LHCN-M2 (cell line): ENCODE measurements at places on chromosomes 4 and X. TPM values are rescaled to one million over a fixed set of nuclear protein-coding genes. Genes with fewer than 3 reads are reported as not detected.

Gene ARAF
- total RNA-seq: 28.0 and 34.0 TPM in 2 replicates

GRCh38 chr4:68654946-68655721, 15.3 kb downstream of the UGT2B15 start:
- no peak for DNase-seq

- no peak for DNase-seq
Observed at GRCh38 chr4:52366191-52366590, 292.9 kb downstream of the USP46 start.

- DNase-seq: no peak
Observed at GRCh38 chr4:183130328-183131155, 31.5 kb downstream of the WWC2 start.

Gene IBSP
- total RNA-seq: not detected in 2 replicates

Gene S100P
- total RNA-seq: not detected in 2 replicates

DNA sequence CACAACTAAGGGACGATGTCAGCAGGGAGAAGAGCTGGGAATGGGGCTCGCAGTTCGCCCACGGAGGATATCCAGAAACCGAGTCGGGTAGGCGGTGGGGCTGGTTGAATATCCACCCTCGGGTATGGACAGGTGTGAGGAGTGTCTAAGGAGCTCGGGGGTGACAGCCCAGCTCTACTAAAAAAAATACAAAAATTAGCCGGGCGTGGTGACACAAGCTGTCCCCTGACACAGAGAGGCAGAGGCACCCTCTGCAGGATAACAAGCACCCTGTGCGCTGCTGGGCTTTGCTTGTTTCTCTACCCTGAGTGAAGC, 12.2 kb upstream of the ASMTL start:
- DNase-seq: no peak

DNA sequence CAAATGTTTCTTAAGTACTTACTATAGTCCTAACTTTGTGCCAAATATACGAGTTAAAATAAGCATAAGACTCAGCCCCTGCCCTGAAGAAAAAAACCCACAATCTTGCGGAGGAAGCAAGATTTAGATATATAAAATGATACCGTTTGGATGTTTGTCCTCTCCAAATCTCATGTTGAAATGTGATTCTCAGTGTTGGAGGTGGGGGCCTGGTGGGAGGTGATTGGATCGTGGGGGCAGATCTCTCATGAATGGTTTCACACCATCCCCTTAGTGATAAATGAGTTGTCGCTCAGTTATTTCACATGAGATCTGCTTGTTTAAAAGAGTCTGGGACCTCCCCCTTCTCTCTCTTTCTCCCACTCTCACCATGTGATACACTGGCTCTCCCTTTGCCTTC, 28.7 kb downstream of the EFHC2 start:
- no peak for DNase-seq

DNA sequence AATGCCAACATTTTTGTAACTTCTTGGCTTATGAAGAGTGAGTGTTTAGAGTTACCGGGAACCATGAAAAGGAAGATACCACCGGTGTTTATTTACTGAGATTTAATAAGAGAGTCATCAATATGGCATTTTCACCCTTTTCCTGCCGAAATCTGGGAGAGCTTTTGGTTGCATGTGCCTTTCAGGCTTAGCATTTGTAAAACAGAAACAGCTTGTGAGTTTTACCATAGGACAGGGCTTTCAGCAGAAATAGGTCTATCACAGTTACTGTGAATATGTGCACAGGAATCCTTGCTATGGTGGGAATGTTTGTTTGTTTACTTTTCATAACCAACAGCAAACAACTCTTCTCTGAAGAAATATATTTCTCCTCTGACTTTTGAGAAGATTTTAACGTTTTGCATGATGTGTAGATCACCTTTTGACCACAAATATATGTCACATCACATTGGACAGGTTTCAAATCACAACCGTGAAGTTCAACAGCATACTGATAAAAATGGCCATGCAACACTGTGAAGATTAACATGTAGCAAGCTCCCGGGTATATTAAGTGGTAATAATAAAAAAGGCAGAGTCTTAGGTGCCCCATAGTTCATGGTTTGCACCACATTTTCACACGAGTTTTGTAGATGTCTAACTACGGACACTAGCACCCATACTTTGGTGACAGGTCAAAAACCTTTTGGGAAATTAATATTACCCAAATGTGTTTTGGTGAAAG, 21.3 kb downstream of the ARHGAP24 start:
- DNase-seq: peak; percentile 77

Gene MAGEB17
- total RNA-seq: 0.13 TPM in 1 of 2 replicates, not detected in the other

DNA sequence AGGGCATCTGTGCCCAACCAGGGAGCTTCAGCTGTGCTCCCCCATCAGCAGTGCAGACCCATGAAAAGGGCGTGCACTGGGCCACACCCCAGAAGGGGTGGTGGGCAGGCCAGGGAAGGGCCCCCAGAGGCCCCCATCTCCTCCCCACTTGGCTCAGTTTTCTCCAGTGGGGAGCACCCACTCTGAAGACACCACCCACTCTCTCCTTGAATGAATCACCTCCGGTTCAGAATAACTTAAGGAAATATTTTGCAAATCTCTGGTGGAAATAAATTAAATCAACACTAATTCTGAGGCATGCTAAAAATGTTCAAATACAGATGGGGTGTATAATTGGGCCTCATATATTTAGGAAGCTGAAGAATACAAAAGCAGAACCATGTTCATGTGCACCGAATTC, 41.3 kb upstream of the PPP2R2C start:
- DNase-seq: no peak

DNA sequence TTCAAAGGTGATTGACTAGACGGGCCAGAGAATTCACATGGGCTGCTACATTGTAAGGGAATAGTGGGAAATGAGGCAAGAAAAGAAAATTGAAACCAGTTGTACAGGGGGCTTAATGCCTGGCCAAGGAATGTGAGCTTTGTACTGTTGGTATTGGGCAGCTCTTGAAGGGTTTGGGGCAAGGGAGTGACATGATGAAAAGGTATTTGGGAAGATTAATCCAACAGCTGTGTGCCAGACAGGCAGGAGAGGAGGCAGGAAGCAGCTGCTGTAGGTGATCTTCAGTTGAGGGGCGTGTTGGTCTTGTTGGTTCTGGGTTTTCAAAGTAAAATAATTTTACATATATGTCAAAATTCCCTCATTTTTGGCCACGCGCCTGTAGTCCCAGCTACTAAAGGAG, 384.5 kb upstream of the TENM3 start:
- peak; percentile 73 for DNase-seq

Gene TMSB15C
- 3.2 and 4.7 TPM in 2 replicates for total RNA-seq

- DNase-seq: no peak
Observed at GRCh38 chrX:48451708-48452107, 18.4 kb downstream of the SLC38A5 start.

DNA sequence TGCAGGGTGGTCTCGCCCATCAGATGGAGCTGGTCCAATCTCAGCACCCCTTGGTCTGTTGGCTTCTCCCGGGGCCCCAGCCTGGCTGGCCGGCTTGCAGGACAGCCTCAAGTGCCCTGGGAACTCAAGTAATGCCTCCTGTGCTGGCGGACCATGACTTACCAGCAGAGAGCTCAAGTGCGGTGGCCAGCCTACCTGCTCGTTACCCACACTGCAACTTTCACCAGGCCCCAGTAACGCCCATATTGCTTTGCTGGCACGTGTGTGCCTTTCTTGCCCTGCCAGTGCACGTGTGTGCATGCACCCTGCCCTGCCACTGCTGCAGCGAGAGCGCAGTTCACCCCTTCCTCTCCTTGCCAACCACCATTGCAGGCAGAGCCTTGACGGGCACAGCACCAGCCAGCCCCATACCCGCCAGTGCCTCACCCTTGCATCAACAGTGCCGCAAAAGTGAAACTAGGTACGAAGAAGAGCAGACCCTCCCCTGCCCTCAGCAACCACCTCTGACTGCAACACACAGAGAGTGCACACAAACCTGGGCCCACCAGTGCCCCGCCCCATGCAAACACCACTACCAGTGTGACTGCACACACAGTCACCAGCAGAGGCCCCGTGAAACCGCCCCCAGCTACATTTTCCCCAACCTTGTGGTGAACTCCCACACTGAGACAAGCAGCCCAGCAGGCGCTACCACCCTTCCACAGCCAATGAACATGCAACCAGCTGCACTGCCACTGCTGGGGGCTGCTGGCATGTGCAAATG, 88.9 kb upstream of the POU3F4 start:
- no peak for DNase-seq

Gene RAB39B
- total RNA-seq: 0.06 and 0.19 TPM in 2 replicates

DNA sequence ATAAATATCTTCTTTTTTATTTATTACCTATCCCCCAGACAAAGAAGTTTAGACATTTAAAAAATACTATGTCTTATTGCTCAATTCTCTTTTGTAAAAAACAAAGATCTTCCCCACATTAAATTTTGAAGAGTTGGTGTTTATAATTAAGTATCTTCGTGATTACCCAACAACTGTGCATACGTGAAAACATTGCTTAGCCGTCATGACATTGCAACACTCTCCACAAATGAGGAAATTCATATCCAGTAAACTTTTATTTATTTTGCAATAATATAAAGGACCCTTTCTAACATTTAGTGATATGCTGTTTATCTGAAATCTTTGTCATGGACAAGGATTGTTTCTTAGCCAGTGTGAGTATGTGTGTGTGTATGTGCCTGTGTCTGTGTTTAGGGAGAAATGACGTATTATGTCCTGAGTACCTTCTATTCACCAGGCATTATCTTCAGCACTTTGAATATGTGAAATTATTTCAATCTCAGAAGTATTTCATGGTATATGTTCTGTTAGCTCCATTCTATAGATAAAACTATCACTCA, 26.1 kb upstream of the EREG start:
- no peak for DNase-seq

GRCh38 chrX:19611636-19612376, 96.5 kb upstream of the MAP3K15 start:
- no peak for DNase-seq

- DNase-seq: no peak
Observed at GRCh38 chrX:56462389-56462788, 101.0 kb upstream of the UBQLN2 start.

DNA sequence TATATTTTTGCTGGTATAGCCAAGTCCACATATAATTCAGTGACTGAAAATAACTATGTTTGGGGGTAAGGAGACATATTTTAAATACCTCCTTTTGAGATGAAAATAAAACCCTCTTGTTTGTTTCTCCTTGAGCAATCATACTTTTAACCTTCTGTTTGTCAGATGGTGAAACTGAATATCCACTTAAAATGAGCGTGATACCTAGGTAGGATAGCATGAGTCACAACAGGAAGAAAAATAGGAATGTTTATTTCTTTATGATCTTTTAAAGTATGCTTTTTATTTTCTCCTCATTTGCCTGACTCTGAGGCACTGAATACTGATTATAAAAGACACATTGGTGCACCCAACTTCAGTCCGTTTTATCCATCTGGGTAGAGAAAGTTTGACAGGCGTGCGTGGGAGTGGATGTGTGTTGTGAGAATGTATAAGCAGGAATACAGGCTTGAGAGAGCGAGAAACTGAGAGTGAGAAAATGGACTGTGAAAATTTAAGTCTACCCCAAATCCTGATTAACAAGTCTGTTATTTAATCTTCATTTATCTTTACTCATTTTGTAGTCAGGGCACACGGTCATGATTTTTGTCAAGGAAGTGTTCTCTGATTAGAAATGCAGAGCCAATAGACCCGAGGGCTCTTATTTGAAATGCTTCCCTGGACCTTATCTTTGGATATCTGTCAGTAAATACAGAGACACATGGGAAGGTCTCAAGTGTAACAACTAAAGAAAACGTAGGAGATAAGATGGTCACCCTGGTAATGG, 62.1 kb upstream of the ANTXR2 start:
- peak; percentile 57 for DNase-seq

DNA sequence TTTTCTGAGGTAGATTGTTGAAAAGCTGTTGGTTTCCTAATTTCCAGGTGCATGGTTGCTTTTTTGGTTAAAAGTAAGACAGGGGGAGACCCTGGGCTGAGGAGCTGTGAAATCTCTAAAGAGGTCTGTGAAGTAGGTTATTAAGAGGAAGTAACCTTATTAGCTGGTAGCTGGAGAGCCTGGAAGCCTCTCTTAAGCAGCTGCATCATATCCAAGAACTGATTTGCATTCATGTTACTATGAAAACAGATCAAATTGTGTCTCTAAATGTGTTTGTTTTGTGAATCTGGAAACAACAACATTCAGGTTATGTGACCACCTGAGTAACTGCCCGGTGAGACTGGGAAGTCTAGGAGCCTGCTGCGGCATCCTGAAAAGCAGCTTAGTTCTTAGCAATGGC, 54.1 kb downstream of the ARHGAP10 start:
- DNase-seq: peak; percentile 29

GRCh38 chr4:6474705-6475457, 2.5 kb upstream of the PPP2R2C start:
- DNase-seq: no peak

DNA sequence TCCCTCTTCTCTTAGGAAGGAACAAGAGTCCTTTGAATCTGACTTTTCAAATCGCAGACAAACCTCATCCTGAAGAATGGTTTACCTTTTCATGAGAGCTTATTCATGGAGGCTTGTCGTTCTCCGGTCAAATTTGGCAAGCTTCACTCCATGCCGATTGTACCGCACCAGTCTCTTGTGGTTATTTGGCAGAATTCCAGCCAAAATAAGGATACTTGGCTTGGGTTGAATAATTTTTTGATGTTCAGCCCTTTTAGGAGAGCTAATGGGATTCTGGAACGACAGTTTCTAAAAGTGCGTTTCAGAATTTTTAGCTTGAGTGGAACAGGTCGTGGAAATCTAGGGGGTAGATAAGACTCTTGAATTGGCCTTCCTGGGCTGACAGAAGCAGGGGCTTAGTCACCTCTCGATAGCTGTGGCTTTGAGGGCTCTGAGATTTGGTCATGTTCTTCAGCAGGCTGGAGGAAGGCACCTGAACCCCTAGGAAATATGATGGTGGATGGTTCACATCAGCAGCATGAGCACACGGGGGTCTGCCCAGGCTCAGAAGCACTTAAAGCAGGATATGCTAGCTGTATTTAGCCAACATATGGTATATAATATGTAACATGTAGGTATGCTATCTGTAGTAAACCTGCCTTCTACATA, 1.5 kb downstream of the KLHL2 start:
- DNase-seq: no peak

GRCh38 chrX:45137531-45137930, 63.1 kb downstream of the DIPK2B start:
- no peak for DNase-seq

Gene CASP6
- 29.6 and 33.0 TPM in 2 replicates for total RNA-seq

Gene HS3ST1
- total RNA-seq: under 0.01 and 0.06 TPM in 2 replicates

GRCh38 chr4:113616443-113616842, 145.1 kb downstream of the CAMK2D start:
- DNase-seq: peak; percentile 55

Gene BANK1
- total RNA-seq: 0.06 TPM in 1 of 2 replicates, not detected in the other

Gene RPL9
- 2,563 and 3,780 TPM in 2 replicates for total RNA-seq

DNA sequence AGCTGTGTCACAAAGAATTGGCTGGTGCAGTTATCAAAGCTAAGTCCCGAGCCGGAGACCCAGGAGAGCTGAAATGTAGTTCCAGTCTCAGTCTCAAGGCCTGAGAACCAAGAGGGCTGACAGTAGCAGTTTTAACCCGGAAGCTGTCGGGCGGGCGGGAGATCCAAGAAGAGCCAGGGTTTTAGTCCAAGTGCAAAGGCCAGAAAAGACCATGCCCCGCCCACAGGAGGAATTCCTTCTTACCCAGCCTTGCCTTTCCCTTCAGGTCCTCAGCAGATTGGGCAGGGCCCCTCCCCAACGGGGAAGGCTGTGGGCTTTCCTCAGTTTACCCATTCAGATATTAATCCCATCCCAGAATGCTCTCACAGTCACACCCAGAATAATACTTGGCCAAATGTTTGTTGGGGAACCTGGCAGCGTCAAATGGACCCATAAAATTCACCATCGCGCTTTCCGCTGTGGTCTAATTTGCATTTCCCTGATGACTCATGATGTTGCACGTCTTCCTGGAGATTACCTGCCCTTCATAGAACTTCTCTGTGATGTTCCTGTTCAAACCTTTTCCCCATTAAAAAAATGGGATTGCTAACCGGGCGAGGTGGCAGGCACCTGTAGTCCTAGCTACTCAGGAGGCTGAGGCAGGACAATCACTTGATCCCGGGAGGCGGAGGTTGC, 16.2 kb downstream of the MAEA start:
- DNase-seq: no peak
